Stimulated activated CD8-positive, alpha-beta memory T cell treated with anti-CD3 and anti-CD28 coated beads, Interleukin-7, amount 100 ng/mL, for 48 hours (primary cell): ENCODE measurements at places on chromosomes 12 and 14.

- DNase-seq = no peak
Measured at GRCh38 chr12:107547389-107547788, 138.2 kb upstream of the PWP1 start.

GRCh38 chr12:107731366-107731765 lies 29.6 kb downstream of the PRDM4 start:
- no peak for DNase-seq

GRCh38 chr12:107447336-107447735 lies 238.3 kb upstream of the PWP1 start:
- DNase-seq = no peak

GRCh38 chr14:104169005-104169698 lies 30.8 kb downstream of the KIF26A start:
- DNase-seq = no peak

DNA sequence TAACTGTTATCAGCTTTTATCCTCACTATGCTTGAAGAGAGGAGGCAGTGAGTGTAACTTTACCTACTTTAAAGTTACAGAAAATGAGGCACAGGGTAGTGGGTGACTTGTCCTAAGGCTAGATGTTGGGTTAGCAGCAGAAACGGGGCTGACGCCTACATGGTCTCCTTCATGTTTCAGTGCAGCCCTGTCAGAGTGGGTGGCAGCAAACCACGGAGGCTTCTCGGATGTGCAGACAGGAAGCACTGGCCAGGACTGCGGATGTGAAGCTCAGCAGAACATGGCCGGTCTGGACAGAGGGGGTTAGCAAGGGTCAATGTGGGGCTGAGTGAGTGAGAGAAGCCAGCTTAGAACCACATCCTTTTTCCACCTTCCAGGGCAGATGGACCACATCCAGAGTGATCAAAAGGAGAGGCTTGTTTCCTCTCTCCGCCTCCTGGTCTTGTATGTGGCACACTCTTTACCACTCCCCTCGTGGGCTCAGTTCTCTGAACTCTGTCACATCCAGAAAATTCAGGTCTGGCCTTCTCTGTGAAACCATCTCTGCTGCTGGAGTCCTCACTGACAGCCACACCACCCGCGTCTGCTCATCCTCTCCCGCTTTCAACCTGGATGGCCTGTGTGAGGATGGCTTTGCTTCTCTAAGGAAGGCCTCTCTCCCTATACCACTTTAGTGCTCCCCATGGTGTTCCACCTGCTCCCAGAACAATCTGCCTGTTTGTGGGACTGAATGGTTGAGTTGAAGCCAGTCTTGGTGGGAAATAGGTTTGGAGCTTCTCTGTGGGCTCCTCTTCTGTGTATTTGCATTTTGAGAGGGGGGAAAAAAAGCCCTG lies 14.1 kb downstream of the SUSD6 start:
- DNase-seq = peak; percentile 87

- DNase-seq = peak; percentile 70
Measured at GRCh38 chr12:49763006-49763591, 21.7 kb downstream of the TMBIM6 start.

DNA sequence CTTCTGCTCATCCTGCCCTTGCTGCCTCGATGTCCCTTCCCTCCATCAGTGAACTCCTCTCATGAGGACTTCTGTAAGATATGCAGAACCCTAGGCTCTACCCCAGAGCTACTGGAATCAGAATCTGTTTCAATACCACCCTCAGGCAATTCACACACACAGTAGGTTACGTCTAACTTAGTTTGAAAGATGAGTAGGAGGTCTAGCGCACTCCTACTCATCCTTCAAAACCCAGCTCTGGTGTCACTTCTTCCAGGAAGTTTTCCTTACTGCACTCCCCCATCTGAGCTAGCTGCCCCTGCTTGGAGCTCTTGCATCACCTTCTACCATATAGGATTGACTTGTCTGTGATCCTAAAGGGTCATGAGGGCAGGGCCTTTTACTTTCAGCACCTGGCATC lies 56.4 kb upstream of the DICER1 start:
- no peak for DNase-seq

DNA sequence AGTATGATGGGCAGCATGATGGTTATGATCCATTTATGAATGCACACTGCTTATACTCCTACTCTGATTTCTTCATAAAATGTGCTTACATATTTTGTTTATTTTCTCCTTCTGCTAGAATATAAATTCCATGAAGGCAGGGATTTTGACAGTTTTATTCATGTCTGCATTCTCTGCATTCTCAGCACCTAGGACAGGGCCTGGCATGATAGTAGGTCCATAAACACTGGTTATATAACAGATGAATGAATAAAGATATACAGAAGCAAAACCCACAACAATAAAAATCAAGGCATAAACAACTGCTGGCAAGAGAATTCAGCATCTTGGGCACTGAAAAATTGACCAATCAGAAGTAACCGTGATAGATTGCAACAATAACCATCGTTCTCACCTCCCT lies 115.4 kb downstream of the WIF1 start:
- DNase-seq = no peak

DNA sequence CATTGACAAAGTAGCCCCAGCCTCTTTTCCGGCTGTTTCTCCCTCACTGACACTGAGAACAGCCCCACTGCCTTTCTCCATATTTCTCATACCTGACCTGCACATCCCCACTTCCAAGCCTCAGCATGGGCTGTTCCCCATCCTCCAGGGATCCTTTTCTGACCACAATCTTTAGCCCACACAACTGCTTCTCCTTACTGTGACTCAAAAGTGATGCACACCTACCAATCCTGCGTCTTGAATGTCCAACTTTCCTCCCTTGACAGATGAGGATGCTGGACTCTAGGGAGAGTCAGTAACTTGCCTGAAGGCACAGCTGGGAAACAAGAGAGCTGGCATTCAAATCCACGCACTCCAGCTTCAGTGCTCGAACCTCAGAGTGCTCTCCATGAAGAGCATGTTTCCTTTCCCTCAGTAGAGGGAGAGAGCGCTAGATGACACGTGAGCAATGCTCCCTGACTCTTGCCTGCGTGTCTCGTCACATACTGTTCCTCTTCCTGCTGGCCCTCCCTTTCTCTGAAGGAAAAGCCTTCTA lies 75.6 kb downstream of the NTF3 start:
- no peak for DNase-seq

DNA sequence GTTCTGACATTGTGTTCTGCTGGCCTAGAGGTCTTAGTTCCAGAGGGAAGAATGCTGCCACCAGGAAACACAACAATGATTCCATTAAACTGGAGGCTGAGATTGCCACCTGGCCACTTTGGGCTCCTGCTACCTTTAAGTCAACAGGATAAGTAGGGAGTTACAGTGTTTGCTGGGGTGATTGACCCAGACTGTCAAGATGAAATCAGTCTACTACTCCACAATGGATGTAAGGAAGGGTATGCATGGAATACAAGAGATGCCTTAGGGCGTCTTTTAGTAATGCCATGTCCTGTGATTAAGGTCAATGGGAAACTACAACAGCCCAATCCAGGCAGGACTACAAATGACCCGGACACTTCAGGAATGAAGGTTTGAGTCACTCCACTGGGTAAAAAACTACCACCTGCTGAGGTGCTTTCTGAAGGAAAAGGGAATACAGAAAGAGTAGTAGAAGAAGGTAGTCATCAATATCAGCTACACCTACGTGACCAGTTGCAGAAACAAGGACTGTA lies 852.6 kb downstream of the LRFN5 start:
- DNase-seq = no peak

- peak; percentile 38 for DNase-seq
Measured at GRCh38 chr14:72516936-72517700, 376.8 kb downstream of the DPF3 start.

DNA sequence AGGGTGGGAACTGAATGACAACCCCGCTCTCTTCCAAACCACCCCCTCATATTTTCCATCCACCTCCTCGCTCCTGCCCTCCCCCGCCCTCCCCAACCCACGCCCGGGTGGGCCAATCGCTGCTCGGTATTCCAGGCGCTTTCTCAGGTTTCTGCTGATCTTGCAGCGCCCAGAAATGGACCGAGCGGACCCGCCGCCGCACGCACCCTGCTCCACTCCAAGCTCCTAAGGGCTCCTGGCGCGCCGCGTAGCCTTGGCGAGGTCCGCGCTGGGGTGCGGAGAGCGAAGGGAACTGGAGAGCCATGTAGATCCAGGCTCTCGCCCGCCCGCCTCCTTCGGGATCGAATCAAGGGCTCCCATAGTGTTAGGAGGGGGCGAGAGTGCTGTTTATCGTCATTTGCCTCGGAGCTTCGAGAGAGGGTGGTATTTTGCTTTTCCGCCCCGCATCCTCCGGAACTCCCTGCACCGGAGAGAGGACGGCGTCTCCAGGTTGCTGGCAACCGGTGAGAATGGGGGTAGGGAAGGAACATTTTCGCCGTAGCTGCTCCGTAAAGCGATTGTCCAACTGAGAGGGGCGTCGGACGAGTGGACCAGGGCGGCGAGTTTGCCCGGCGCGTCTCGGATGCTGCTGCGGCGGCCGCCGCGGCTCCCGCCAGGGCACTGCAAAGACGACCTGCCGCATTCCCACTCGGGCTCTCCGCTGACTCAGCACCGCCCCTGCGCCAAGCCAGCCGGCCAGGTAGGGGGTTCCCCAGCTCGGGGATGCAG lies at the start of gene KCNA1:
TSS of gene KCNA1 (plus strand) at position 172 of the 768 bp plus-strand sequence. CDS start 1,474 bp downstream, outside the sequence.
- DNase-seq = no peak

GRCh38 chr14:26008290-26008689 lies 589.5 kb downstream of the NOVA1 start:
- no peak for DNase-seq

- no peak for DNase-seq
Measured at GRCh38 chr12:10110256-10110844, 11.6 kb upstream of the CLEC1A start.

DNA sequence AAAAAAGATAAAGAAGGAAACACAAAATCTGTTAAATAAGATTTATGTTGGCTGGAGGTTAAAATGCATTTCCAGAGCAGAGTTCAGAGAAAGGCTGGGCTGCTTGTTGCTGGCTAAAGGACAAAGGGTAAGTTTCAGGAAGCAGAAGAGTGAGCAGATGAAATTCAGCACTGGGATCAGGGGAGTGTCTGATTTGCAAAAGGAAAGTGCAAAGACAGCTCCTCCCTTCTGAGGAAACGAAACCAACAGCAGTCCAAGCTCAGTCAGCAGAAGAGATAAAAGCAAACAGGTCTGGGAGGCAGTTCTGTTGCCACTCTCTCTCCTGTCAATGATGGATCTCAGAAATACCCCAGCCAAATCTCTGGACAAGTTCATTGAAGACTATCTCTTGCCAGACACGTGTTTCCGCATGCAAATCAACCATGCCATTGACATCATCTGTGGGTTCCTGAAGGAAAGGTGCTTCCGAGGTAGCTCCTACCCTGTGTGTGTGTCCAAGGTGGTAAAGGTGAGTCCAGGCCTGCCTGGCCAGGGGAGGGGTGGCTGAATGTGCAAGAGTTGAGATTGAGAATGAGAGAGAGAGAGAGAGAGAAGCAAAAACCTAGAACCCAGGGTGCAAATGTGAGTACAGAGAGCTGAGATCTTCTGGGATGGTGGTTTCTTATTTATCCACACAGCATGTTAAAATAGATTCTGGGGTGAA lies at the start of gene OAS1:
TSS of gene OAS1 (plus strand) at position 251 of the 703 bp plus-strand sequence. CDS start at position 329, 78 bp downstream.
- no peak for DNase-seq

- no peak for DNase-seq
Measured at GRCh38 chr14:105146181-105146975, 22.2 kb downstream of the JAG2 start.

GRCh38 chr12:75982169-75982564 lies 49.4 kb downstream of the PHLDA1 start:
- DNase-seq = no peak

- no peak for DNase-seq
Measured at GRCh38 chr14:97644365-97644764, 847.2 kb downstream of the VRK1 start.

- DNase-seq = no peak
Measured at GRCh38 chr12:9632766-9633165, 25.1 kb upstream of the KLRB1 start.

- DNase-seq = no peak
Measured at GRCh38 chr12:105324704-105325103, 5.8 kb upstream of the C12orf75 start.

- no peak for DNase-seq
Measured at GRCh38 chr12:2925322-2925995, 33.7 kb upstream of the TEAD4 start.

DNA sequence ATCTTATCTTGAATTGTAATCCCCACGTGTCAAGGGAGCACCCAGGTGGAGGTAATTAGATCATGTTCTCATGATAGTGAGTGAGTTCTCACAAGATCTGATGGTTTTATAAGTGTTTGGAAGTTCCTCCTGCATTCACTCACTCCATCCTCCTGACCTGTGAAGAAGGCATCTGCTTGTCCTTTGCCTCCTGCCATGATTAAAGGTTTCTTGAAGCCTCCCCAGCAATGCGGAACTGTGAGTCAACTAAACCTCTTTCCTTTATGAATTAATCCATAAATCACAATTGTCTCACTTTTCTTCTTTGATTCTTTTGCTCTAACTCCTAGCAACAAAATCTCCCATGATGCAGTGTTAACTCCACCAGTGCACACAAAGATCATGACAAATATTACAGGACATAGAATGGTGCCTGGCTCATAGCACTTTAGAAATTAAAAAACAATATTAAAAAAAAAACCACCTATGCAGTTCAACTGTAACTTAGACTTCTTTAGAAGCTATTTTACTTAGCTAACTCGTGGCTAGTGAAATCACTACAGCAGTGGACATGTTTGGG lies 37.6 kb upstream of the MGAT4C start:
- DNase-seq = no peak

- no peak for DNase-seq
Measured at GRCh38 chr12:76374386-76375020, 26.3 kb upstream of the BBS10 start.

GRCh38 chr12:108729612-108730364 lies 1.5 kb downstream of the CORO1C start:
- no peak for DNase-seq

GRCh38 chr12:7638760-7639555 lies 26.8 kb downstream of the APOBEC1 start:
- peak; percentile 57 for DNase-seq

- no peak for DNase-seq
Measured at GRCh38 chr12:91935296-91935695, 210.3 kb downstream of the BTG1 start.

DNA sequence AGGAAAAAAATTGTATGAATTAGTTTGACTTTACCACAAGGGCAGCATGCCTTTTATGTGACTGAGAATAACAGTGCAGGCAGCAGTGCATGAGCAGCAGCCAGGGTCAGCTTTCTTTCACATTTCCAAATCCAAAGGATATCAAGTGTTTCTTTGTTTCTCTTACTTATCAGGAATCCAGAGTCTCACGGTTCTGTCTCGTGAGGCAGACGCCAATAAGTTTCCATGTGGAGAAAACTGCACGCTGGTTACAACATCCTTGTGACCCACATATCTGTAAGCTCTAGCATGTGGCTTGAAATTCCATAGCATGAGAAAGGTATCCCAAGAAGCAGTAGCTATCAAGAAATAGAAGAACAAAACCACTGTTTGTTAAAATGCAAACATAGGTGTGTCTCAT lies 27.6 kb downstream of the GALNT4 start:
- no peak for DNase-seq

- DNase-seq = no peak
Measured at GRCh38 chr12:128754275-128754674, 69.5 kb downstream of the SLC15A4 start.

DNA sequence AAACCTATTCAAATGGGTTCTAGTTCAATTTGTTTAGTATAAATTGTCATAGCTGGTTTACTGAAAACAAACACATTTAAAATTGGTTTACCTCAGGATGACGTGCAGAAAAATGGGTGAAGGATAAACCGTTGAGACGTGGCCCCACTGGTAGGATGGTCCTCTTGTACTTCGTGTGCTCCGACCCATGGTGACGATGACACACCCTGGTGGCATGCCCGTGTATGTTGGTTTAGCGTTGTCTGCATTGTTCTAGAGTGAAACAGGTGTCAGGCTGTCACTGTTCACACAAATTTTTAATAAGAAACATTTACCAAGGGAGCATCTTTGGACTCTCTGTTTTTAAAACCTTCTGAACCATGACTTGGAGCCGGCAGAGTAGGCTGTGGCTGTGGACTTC lies 8.3 kb downstream of the CALM1 start:
- DNase-seq = no peak
